Activated T-cell treated with anti-CD3 and anti-CD28 coated beads, Interleukin-2, amount 50 U/mL, for 72 hours (primary cell): ENCODE measurements at places on chromosomes 2 and 18.

DNA sequence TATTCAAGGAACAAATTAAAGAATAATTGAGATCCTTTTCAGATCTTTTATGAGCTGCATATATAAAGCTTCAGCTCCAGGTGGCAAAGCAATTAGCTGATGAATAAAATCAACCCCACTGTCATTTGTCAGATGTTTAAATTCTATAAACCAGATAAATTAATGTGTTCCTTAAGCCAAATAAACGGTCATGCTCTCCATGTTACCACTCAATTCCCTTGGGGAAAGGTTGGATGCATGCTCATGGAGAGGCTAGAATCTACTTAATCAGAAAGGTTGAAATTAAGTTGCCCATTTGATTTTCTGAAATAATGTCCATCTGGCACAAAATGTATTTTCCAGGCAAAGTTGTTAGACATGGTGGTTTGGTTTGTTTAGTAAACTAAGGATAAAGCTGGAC is 282.5 kb upstream of the SPRED2 start:
- no peak for DNase-seq

GRCh38 chr2:217208867-217209266 is 349.0 kb upstream of the TNP1 start:
- DNase-seq: no peak

- DNase-seq: no peak
Measured at GRCh38 chr2:229674830-229675530, 39.4 kb downstream of the DNER start.

GRCh38 chr2:10356439-10356811 is 53.7 kb downstream of the HPCAL1 start:
- no peak for DNase-seq

GRCh38 chr2:156436497-156437085 is 412 bp downstream of the GPD2 start:
- peak; percentile 17 for DNase-seq

GRCh38 chr2:205760157-205760556 is 77.9 kb downstream of the NRP2 start:
- no peak for DNase-seq

GRCh38 chr2:172811027-172811426 is 75.4 kb downstream of the RAPGEF4 start:
- peak; percentile 19 for DNase-seq

- DNase-seq: no peak
Measured at GRCh38 chr2:39289609-39290008, 45.8 kb upstream of the CDKL4 start.

DNA sequence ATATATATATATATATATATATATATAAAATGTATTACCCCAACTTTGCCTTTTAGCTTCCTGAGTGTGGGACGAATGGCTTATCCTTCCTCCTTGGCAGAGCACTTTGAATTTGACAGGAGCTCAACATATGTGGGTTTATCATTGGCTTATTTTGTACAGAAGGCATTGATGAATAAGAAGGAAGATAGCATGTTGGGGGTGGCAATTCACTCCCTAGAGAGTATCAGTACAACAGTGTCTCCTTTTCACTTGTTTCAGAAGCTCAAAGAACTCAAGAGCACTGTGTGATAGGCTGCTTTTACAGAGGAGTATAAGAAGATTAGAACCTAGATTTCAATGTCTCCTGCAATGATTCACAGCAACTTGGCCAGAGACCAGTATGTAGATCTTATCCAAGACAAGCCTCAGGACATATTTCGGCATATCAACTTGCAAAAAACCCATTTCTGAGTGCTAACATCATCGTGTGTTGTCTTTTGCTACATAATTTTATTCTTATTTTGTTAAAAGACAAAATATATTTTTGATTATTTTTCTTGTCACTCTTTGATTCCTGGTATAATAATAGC is 345.8 kb downstream of the SOCS6 start:
- DNase-seq: no peak

- no peak for DNase-seq
Measured at GRCh38 chr18:3842844-3843243, 392.9 kb downstream of the TGIF1 start.

- DNase-seq: no peak
Measured at GRCh38 chr2:160306985-160307384, 106.9 kb upstream of the ITGB6 start.

DNA sequence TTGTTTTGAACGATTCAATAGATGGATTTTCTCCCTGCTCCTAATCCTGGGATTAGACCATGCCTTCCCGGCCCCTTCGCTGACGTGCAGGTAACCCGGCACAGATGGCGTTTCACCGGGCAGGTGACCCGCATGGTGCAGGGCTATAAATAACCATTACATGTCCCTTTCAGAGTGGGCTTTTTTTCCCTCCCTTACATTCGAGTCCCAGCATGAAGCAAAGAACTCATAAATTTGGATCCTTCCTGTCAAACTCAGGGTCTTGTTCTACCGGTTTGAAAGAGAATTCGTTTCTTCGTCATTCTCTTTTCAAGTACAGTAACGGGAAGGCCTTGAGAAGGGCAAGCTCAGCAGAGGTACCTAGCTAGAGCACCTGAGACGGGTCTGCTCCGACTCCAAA is 46.1 kb downstream of the EDAR start:
- DNase-seq: no peak

GRCh38 chr2:208093128-208093527 is 31.2 kb downstream of the CRYGD start:
- DNase-seq: no peak
